ENCODE measurements at places on chromosomes 7 and 10.

- no peak for DNase-seq
Observed at GRCh38 chr7:111760043-111760442, 197.8 kb upstream of the IMMP2L start.

- no peak for DNase-seq
Observed at GRCh38 chr10:132929953-132930548, 12.3 kb downstream of the CFAP46 start.

GRCh38 chr10:127619546-127620325 lies 70.6 kb downstream of the NPS start:
- DNase-seq = no peak

- DNase-seq = no peak
Observed at GRCh38 chr10:66862687-66863258, 63.1 kb upstream of the LRRTM3 start.
